Psoas muscle (tissue), 8 donors: ENCODE measurements at places on chromosomes 11 and 22. TPM values are rescaled to one million over a fixed set of nuclear protein-coding genes. Genes with fewer than 3 reads are reported as not detected.

DNA sequence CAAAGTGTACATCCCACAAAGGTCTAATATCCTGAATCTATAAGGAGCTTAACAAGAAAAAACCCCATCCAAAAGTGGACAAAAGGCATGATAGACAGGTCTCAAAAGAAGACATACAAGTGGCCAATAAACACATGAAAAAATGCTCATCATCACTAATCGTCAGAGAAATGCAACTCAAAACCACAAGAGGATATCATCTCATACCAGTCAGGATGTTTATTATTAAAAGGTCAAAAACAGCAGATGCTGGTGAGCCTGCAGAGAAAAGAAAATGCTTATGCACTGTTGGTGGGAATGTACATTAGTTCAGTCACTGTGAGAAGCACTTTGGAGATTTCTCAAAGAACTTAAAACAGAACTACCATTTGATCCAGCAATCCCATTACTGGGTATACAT, 12.7 kb downstream of the LGALS12 start:
- no peak for DNase-seq

DNA sequence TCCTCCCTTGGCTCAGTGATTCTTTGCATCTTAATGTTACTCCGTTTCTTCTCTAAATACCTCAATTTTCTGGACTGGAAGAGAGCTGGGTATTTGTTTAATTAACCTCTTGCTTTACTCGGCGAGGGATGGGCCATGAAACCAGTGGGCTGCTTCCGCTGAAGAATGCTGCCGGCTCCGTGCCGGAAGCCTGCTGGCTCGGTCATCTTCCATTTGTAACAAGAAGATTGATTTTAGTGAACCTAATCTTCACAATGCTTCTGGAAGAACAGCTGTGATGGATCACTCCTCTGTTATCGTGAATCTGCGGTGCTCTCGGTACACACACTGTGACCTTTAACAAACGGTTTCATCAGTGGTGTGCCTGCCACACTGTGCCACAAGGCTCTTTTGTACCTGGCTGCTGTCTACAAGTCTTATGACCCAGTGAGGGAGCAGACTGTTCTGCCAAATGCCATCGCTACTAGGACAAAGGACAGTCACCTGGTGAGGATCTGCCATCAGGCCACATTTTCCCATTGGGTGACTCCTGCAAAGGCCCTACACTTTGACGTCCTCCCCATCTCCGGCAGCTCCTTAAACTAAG, 25.3 kb upstream of the PARVB start:
- DNase-seq, result peak; percentile 26

DNA sequence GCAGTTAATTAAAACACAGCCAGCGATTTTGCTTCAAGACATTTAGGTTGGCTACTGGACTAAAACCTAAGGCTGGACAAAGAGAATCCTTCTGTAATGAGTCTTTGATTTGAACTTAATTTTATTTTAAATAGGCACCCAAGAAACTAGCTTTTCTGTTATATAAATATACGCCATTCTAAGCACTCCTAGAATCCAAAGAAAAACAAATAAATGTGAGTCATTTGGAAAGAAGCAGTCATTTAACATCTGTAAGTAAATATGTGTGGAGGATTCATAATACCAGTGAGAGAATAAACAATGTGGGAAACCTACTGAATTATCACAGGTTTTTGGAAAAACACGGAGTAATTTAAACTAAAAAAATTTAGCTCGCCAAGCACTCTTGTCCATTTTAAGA, 1.2 kb upstream of the TECTA start:
- no peak for DNase-seq

The KCNJ1 gene
- not detected for total RNA-seq

The TTC17 gene
- 33.3 TPM for total RNA-seq

DNA sequence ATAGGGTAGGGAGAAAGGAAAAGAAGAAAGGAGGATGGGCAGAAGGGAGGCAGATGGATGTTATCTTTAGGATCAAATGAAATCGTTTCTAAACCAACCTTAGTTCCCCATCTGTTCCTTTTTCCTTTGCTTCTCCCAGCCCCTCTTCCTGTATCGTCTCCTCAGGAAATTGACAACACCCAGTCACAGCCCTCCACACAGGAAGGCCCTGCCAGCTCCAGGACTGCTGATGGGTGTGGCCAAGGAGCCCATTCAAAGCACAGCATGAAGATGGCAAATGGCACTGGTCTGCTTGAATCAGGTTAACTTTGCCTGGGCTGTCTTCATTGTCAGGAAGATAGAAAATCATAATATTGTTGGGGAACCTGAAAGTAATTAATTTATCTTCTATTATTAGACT, 164.8 kb downstream of the C11orf87 start:
- no peak for DNase-seq

GRCh38 chr22:27199354-27199753, 542.0 kb downstream of the MIAT start:
- DNase-seq, result no peak

The CPT1B gene
- total RNA-seq, result 137 TPM

- no peak for DNase-seq
These were observed 54.1 kb downstream of the CEP164 start for GRCh38 chr11:117381481-117382387.

- peak; percentile 93 for DNase-seq
These were observed at the start of gene LTBP3 for GRCh38 chr11:65558002-65558929. LTBP3 (minus strand) TSS chr11:65558359; CDS start chr11:65557959, 400 bp downstream.

DNA sequence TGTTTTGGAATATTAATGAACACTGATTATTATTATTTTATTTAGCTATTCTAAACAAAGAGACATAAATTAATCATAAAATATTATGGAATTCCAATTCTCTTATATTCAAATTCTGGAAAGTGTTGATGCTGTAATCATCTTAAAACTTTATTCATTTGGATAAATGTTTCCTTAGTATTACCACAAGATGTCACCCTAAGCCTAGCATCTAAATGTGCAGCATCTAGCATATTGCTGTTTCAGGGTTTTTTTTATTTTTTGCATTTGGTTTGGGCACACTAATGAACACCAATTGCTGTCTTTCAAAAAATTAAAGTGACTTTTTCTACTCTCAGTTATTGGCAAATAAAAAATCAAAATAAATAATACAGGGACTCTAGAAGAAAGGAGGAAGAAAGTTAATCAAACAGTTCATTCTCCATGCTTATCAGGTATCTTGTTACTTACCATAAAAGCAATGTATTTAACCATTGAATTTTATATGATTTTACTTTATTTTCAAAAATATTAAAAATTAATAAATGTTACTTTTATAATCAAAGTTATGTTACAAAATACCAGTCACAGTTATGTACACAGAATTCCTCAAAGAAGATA, 31.8 kb downstream of the DLG2 start:
- no peak for DNase-seq

DNA sequence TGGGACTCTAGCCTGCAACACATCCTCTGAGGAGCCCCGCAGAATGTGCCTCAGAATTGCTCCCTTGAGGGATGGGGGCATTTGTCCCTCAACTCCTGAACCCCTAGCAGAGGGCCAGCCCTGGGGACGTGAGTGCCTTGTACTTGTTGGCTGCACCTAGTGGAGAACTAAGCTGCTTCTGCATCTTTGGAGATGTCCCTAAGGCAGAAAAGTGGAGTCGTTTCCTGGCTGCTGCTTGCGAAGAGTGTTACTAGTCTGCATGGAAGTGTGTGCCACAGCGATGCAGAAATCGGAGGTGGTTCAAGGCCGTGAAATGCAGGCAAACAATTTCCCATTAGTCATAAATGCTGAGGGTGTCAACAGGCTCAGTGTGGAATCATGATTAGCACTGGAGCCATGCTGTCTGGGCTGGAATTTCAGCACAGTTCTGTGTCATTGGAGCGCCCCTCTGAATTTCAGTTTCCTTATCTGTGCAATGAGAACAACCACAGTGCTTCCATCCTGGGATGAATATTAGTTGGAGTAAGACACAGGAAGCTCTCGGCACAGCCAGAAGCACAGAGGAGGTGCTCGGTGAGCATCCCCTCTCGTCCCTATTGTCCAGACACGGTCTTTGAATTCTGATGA, 56.5 kb downstream of the MIAT start:
- no peak for DNase-seq

The RFPL3 gene
- not detected for total RNA-seq

DNA sequence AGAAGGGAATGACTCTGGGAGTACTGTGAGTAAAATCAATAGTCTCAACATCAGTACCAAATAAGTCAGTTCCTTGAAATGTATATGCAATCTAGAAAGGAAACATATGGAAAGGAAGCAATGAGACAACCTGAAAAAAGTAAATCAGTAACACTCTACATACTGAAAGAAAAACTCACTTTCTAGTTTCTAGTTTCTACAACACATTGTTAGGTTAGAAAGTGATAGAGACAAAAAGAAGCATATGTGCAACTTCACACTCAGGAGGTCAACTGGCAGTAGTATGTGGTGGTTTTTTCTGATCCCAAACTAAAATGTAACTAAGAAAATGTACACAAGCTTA, 156.5 kb upstream of the SOX6 start:
- no peak for DNase-seq

The LRRC55 gene
- 0.09 TPM for total RNA-seq

- DNase-seq, result peak; percentile 93
These were observed 2.9 kb upstream of the GGT5 start for GRCh38 chr22:24247564-24248344.

The OR51B5 gene
- not detected for total RNA-seq

DNA sequence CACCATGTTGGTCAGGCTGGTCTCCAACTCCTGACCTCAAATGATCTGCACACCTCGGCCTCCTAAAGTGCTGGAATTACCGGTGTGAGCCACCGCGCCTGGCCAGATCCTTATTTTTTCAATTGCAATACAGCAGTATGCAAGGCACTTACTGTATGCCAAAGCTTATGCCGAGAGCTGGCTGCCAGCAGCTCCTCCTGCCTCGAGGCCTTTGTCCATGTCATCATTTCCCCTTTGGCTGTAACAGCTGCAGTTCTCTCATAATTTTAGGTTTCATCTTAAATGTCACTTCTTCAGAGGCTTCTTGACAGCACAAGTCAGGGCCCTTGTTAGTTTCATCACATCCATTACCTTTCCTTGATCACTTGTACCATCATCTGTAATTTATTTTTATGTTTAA, 1.5 kb upstream of the SREBF2 start:
- DNase-seq, result no peak

The CDHR5 gene
- not detected for total RNA-seq

The LRP4 gene
- 32.3 TPM for total RNA-seq

- no peak for DNase-seq
These were observed 79.1 kb upstream of the CLPB start for GRCh38 chr11:72513411-72513810.

The CCDC116 gene
- total RNA-seq, result 0.24 TPM

DNA sequence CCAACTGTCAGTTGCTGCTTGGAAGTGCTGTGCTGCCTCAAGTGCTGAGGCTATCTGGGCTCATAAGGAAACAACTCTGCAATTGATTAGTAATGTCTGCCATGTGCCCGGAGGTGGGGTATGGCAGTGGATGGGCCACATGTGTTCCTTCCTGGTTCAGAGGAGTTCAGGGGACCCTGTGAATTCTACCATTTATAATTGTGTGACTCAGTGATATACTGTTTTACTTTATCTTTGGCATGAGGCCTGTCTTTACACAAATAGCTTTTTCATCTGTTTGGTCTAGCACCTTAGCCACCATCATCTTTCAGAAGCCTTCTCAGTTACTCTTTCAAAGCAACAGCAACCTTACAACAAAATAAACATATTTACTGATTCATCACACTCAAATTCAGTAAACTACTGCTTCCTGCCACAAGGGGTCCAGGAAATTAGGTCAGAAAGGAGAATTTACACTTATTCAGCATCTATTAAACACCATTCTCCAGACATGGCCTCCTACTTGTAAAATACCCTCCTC, 20.9 kb downstream of the DKK3 start:
- DNase-seq, result no peak

- DNase-seq, result no peak
These were observed 2.8 kb downstream of the SLC7A4 start for GRCh38 chr22:21029486-21030025.

GRCh38 chr11:66432597-66432996, 6.1 kb downstream of the MRPL11 start:
- no peak for DNase-seq

The TRMT112 gene
- 86.4 TPM for total RNA-seq

DNA sequence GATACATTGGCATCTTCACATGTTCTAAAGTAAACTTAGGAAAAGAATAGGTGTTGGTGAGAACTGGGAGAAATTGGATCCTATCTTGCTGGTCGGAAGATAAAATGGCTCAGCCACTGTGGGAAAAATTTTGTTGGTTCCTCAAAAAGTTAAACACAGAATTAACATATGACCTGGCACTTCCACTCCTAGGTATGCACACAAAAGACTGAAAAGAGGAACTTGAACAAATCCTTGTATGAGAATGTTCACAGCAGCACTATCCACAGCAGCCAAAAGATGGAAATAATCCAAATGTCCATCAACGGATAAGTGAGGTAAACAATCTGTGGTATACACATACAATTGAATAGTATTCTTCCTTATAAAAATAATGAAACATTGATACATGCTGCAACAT, 4.8 kb upstream of the TPH1 start:
- no peak for DNase-seq

The OR8A1 gene
- not detected for total RNA-seq

DNA sequence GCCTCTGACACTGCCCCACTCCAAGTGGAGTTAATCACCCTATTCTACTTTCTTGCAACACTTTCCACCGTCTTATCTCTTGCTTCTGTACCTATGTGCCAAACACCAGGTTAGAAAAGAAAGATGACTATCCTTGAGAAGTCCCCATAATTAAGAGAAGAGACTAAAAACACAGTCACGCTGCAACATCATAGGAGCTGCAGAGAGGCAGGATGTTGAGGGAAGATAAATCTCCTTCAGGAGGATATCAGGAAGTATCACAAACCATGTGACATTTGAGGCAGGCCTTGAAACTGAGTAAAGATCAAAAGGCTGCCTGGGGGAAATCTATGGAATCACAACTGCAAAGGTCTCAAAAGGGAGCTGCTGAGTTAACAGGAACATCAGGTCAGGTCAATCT, 24.8 kb downstream of the GAB2 start:
- DNase-seq, result no peak

- no peak for DNase-seq
These were observed 253.5 kb upstream of the TENM4 start for GRCh38 chr11:79694368-79694767.

GRCh38 chr11:10388574-10388973, 66.5 kb upstream of the AMPD3 start:
- DNase-seq, result peak; percentile 64

DNA sequence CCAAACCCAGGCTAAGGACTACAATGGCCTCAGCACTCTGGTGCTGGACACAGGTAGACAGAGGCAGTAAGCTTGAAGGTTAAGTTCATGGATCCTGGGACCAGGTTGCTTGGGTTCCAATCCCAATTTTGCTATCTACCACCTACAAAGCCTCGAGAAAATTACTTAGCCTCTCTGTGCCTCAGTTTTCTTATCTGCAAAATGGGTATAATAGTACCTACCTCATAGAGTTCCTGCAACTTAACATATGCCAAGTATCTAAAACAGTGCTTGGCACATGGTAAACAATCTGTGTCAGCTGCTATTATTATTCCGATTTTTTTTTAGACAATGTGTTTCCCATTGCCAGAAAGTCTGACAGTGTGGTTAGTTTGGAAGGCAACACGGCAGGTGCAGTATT, 37.5 kb downstream of the SYN3 start:
- DNase-seq, result no peak

The SYT9 gene
- not detected for total RNA-seq

The RCOR2 gene
- 2.1 TPM for total RNA-seq

DNA sequence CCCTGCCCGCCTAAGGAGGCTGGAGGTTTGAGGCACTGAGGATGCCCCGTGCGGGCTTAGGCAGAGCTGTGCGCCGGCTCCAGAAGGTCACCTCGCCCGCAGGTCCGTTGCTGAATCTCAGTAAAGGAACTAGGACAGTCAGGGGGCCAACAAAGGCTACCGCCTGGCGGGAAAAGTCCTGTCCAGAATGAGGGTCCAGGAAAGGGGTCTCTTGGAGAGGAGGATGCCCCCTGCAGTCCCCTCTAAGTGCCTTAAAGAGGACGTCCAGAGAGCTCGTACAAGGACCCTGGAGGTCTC, 548 bp downstream of the PVALB start:
- DNase-seq, result no peak
